ENCODE measurements at places on chromosomes 5 and 9.

DNA sequence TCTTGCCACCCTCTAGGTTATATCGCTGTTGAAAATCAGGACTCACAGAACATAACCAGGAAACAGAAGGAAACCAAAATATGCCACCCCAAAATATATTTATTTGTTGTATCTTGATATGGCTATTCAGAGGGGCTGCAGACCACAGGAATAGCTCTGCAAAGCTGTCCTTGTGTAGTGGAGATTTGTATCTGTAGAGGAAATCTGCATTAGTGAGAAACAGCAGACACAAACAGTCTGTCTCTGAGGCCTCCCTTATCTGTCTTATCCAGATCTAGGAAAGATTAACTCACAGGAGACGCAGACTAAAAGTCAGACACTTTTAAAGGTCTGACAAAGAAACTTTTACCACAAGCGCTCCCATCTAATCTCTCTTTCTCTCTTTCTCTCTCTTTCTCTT, 54.1 kb upstream of the CEMIP2 start:
- DNase-seq = no peak

GRCh38 chr9:11204521-11204920, 591.7 kb upstream of the PTPRD start:
- DNase-seq = no peak

- DNase-seq = no peak
Measured at GRCh38 chr5:83914662-83915418, 194.2 kb upstream of the HAPLN1 start.

GRCh38 chr9:81826517-81826906, 101.7 kb upstream of the SPATA31D4 start:
- no peak for DNase-seq

GRCh38 chr5:29460971-29461559, 1732.4 kb upstream of the CDH6 start:
- no peak for DNase-seq

DNA sequence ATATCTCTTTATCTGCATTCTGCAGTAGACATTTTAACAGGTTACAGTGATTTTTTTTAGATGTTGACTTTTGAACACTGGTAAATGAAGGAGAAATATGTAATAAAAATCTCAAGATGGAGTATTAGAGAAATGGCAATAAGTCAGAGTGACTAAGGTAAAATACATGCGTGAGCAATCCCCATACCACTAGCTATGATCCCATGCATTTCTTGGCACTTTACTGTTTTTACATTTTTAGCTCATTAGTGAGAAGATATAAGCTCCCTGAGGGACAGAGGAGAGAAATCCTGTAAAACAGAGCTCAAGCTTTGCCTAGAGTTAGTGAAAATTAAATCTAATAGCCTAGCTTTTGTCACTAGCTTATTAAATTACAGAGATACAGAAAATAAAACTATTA, 181.9 kb upstream of the TRPM3 start:
- no peak for DNase-seq

GRCh38 chr5:164941132-164941531, 1435.7 kb downstream of the MAT2B start:
- DNase-seq = no peak
